Neuronal stem cell (in vitro differentiated cells): ENCODE measurements at places on chromosomes 2 and 18.

- DNase-seq: no peak
Observed at GRCh38 chr2:233074106-233074505, 14.0 kb downstream of the INPP5D start.

- no peak for DNase-seq
Observed at GRCh38 chr2:134023854-134024253, 230.0 kb upstream of the MGAT5 start.

GRCh38 chr2:63122921-63123320, 72.3 kb downstream of the OTX1 start:
- no peak for DNase-seq

DNA sequence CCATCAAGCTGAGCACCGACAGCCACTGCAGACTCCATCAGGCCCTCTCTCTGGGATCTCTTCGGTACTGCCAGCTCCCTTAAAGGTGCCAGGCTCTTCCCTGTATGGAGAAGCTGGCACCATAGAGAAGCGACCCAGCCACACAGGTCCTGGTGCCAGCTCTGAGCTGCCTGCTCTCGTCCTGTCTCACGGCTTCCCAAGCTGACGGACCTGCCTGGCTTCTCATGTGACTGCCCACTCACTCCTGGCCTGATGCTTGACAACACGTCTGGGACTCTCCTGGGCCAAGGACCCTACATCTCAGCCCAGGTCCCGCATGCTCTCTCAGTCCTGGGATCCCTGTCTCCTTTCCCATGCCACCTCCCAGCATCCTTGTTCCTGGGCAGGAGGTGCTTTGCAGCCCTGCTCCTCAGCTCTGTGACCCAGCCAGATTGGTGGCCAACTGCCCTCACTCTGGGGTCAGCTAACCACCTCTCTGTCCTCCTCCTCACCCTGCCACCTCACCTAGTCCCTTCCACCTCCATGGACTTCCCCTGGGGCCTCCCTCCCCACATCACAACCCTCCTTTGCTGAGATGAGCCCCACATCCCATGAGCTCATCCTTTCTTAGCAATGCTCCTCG, 12.5 kb upstream of the ATOH8 start:
- no peak for DNase-seq

DNA sequence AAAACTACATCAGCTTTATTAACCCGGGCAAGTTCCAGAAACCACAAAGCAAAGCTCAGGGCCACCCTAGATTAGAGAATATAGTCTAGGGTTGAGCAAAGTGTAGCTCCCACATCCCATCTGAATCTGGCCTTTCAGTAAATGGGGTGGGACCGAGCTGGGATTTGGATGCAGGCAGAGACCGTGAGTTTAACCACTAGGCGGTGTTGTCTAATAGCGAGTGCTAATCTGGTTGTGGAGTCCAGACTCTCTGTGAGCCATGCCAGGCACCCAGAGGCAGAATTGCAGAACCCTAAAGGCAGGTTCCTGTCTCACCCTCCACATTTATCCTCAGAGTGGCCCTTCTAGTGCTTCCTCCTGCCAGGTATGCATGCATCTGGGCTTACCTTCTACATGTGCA, 435.9 kb downstream of the TSN start:
- DNase-seq: peak; percentile 36
